NCI-H1092 treated with DMSO at 0.1 percent for 48 hours (cell line): ENCODE measurements at places on chromosomes 2 and 18.

- no peak for DNase-seq
These were observed 409.5 kb downstream of the DCC start for GRCh38 chr18:52749542-52749941.

DNA sequence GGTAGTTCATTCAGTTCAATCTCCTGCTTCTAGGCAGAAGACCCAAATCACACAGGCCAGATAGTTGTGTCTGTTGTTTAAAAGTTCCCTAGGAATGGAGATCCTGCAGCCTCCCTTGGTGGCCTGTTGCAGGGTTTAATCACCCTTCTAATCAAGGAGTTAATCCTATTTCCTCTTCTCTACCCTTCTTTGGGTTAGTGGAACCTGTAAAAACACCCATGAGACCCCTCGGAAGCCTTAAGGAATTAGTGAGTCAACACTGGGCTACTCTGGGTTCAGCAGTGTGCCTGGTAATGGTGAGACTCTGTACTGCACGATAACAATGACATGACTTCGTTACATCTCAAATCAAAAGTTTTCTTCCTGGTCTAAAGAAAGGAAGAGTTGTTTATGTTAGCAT lies 217.6 kb upstream of the NRP2 start:
- DNase-seq = no peak

DNA sequence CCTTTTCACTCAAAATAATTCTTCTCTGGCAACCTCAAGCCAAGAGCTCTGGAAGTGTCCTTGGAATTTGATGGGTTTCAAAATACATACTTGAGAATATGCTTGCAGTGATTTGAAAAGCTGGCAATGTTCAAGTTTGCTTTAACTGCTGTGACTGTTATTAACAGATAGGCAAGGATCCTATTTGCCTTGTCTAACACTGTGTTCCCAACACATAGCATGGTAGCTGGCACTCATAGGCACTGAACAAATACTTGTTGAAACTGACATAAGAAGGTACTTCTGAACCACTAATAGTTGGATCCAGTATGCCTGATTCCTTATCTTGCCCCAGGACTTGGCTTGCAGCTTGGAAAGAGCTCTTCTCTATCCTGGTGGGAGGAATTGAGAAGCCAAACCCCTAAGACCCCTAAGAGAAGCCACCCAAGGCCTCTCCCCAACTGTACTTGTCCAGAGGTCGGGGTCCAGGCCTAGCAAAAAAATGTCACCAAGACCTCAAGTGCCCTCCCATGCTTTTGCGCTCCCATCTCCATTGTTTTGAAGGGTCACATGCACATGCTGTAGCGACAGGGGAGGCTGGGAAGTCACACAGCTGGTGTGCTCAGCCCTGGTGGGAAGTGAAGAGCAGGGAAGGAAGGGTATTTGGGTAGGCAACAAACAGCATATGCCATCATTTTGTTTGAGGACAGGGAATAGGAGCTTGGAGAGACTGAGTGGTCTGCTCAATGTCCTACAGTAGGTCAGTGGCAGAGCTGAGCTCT lies 118.4 kb upstream of the HAAO start:
- no peak for DNase-seq

GRCh38 chr2:145748927-145749326 lies 1229.0 kb upstream of the ZEB2 start:
- no peak for DNase-seq

DNA sequence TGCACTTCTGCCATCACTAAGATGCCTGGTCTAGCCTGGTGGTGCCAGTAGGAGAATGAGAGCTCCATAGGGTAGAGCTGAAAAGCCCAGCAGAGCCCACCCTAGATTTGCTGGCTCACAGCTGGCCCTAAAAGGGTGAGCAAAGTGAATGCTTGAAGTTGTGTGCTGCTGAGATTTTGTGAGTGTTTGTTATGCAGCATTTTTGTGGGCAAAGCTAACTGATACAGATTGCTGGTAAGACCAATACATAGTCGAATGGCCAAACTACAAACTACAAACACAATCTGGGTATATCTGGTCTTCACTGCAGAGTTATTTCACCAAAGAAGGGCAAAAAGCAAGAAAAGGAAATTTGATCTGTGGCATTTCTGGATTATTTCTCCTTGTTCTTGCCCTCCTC lies 7.1 kb upstream of the AGAP1 start:
- no peak for DNase-seq

DNA sequence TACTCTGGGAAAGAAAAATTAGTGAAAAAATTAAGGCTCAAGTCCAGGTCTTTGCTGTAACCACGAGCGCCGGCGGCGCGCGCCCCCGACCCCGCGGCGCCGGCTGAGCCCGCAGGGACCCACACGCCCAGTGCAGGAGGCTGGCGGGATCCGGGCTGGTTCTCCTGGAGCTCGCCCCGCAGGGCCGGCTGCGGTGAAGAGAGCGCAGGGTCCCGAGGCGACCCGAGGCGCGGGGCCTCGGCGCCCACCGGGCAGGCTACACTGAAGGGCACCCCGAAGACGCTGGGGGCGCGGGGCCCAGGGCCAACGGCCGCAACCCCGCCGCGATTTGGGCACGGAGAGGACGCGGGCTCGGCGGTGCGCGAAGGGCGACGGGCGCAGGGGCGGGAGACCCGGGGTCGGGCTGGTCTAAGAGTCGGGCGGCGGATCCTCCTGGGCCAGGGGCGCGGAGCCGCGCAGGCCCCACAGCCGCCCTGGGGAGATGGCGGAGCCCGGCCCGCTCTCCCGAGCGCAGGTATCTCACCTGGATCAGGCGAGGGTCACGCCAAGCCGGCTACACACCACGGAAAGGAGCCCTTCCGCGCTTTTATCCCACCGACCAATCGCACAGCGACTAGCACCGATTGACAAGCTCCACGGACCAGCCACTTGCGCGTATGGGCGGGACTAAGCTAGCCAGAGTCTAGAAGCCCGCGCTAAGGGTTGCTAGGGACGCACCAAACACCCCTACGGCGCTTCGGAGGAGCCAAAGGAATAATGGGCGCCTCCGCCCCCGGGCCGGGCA lies at the start of gene PASK:
PASK (minus strand) TSS at position 582 of the 784 bp plus-strand sequence. CDS start 6,440 bp downstream, outside the sequence.
- DNase-seq = peak; percentile 91

DNA sequence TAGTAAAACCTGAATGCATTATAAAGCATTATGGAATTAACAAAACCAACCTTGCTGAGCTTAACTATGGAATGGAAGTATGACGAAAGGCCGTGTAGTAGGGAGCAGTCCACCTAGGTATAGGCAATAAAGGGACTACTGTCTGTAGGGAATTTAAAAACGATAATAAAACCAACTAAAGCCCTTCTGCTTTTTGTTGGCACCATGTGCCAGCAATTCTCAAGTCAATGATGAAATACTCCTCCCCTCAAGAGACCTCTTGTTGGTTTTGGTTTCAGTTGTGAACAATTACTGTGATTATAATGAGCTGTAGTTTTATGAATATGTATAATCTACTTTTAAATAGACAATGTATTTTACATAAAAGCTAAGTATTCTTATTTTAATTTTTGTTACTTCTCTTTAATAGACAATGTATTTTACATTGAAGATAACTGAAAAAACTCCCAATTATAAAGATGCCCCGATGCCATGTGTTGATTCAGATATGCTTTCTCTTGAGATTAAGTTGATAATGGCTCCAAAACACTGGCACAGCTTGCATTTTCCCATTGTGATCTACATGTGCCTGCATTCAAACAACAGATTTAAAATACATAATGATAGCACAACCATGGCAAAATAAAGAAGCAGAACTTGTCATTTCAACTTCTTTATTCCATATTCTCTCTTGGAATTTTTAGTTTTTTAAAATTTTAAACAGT lies 55.5 kb upstream of the ZDBF2 start:
- no peak for DNase-seq

GRCh38 chr2:45244928-45245327 lies 235.7 kb upstream of the SIX2 start:
- DNase-seq = no peak

DNA sequence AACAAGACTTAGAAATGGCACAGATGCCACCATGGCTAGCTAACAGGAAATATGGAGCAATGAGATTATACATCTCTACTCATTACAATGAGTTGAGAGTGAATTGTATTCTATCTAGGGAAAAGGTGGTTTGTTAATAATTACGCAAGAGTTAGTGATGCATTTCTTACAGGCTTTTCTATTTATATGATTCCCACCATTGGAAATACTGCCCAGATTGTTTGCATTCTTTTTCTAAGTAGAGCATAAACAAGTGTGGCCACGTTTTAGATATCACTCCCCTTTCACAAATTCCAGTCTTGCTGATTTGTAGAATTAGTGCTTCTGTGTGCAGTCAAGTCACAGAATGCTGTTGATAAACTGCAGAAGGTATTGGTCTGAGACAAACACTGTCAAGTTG lies 56.6 kb downstream of the ZNF804A start:
- DNase-seq = no peak

GRCh38 chr2:191516260-191516659 lies 161.7 kb upstream of the NABP1 start:
- no peak for DNase-seq

DNA sequence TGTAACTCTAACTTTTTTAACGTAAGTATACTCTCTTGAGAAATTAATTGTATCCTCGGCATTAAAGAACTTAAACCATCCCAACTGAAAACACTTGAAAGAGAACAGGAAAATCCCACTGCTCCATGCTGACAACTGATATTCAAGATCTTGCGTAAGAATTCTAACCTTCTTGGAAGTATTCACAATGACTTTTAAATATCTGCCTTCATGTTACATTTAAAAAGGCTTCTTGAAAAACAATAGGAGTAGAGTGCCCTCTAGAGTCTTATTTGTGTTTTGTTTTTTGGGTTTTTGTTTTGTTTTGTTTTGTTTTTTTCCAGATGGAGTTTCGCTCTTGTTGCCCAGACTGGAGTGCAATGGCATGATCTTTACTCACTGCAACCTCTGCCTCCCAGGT lies 65.4 kb upstream of the DNAJC10 start:
- peak; percentile 13 for DNase-seq

DNA sequence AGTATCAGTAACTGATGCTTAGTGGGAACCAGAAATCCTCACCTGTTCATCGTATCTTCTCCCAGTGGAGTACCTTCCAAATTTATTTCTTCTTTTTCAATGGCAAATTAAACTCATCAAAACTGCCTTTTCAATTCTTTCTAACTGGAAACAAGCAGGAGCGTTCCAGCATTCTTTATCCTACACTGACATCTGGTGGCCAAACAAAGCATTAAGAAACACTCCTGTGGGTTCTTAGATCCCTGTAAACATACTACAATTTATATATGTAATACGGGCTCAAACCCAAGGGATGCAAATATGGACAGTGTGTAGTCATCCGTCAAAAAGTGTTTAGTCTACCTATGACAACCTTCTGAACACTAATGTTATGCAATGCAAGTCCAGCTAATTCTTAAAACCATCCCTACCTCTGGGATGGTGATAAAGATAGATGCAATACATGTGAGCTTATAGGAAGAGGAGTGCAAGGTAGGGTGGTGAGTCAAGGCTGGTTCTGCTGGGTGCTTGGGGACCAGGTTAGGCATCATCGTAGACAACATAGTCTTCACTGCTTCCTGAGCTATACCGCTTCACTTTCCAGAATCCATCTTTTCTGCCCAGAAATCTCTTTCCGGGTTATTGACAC lies 375.0 kb downstream of the CTNNA2 start:
- peak; percentile 7 for DNase-seq

DNA sequence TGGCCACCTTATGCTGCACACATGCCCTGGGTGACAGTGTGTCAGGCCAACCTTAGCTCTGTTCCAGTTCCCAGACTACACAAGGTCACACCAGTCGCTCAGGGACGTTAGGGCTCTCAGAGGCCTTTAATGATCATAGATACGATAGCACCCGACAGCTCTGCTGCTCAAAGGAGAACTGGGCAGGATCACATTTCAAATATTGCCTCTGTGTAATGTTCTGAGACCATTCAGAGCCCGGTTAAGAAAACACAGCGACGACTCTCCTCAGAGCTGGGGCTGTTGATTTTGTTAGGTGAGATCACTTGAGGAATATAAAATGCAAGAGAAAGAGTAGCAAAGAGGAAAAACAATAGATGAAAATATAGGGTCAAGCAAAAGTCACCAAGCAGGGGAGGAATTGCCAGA lies 166.6 kb upstream of the TANK start:
- peak; percentile 54 for DNase-seq

GRCh38 chr2:217478831-217479455 lies 523.9 kb downstream of the TNS1 start:
- DNase-seq = no peak

DNA sequence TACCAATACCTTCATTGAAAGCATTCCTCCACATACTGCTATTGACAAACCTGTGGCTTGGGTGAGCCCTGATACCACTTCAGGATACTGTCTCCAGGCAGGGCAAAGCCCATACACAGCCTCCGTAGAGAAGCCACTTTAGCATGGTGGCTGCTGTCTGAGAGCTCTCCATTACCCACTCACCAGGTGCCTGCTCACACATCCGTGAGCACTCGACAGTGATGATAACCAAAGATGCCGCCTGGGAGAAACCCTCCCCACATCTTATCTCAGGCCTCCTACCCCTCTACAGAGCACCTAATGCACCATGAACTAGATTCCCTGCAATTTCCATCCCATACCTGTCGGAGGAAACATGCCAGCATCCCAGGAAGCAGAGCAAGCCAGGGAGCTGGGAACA lies 57.6 kb upstream of the KLHL29 start:
- DNase-seq = no peak

DNA sequence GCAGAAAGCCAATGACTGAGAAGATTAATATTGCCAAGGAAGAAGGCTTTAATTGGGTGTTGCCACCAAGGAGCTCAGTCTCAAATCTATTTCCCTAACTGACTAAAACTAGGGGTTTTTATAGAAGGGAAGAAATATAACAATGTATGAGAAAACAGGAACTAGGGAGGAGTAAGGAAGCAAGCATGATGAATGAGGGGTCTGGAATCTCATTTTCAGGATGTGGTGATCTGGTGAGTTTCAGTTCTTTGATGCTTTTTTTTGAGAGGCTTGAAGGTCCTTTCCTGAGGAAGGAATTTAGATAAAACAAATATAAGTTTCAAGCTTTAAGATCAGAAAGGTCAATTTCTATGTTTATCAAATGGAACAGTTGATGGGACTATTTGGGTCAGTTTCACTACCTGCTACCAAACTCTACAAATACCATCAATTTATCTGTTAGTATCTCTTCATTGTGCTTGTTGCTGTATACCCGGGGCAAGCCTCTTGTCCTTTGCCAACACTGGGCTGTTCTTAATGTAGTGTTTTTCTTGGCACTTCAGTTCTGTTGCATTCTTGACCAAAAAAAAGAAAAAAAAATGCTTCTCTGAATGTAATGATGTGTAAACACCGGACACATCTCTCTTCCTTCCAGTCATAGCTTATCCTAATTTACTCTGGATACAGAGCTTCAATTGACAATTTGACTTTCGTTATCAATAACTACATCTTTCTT lies 357.0 kb downstream of the GALNT13 start:
- DNase-seq = no peak

GRCh38 chr2:36163520-36164254 lies 191.9 kb upstream of the CRIM1 start:
- no peak for DNase-seq

- DNase-seq = no peak
These were observed 947 bp downstream of the ZEB2 start for GRCh38 chr2:144518748-144519596.
